Stimulated activated naive CD4-positive, alpha-beta T cell (primary cell): ENCODE measurements at places on chromosomes 6 and 20.

DNA sequence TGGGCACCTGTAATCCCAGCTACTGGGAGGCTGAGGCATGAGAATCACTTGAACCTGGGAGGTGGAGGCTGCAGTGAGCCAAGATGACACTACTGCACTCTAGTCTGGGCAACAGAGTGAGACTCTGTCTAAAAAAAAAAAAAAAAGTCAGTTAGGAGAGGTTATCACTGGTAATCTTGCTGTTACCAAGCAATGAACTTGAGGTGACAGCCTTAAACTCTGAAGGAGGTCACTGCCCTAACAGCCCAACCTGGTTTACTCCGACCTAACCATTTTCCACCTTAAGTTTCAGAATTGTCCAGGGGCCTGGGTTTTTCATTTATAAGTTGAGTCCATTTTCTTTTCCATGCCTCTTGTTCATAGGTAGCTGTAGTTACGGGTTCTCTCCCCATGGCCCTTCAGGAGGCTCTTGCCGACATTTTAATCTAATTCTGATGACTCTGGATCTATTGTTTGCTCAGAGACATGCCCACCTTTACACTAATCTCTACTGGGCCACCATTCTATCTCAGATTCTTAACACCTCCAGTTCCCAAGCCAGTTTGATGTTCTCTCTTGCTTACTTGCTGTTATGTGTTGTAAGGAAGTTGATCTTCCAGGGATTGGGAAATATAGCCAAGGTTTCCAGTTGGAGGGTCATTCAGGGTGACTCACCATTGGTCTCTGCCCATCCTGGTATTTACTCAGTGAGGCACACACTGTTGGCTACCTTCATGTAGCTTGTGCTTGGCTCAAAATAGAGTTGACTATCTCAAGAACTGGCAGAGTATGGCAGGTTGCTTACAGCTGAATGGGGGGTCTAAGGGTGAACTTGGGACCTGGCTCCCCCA is 29.1 kb downstream of the SHLD1 start:
- no peak for DNase-seq

DNA sequence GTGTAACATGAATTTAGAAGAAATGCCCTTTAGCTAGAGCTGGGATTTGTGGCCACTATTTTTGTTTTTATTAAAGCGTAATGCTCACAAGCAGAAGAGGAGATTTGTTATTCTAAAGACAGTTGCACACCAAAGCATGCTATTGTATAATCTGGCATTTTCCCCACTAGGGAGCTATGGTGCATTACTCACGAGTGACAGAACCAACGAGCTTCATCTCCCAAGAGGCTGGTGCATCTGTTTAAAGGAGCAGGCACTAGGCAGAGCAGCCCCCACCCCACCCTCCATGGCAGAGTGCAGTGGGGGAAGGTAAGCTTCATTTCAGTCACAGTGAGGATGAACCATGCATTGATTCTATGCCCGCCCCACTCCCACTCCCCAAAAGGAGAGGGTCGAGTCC is 287.3 kb upstream of the TSHZ2 start:
- no peak for DNase-seq

- DNase-seq: no peak
Observed at GRCh38 chr20:47150403-47151152, 205.9 kb downstream of the ZMYND8 start.

DNA sequence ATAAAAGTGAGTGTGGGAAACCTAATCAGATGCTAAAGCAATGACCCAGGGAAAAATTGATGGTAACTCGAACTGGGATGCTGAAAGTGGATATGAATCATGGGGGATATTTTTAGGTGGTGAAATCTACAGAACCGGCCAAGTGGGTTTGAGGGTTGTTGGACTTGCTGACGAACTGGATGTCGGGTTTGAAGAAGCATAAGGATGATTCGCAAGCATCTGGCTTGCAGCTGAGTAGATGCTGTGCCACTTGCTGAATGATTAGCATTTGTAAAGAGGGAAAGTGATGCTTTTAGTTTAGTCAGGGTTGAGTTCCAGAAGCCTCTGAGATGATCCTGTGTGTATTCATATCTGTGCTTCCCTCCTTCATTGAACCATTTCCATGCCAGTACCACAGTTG is 54.9 kb downstream of the UBR2 start:
- DNase-seq: no peak

GRCh38 chr6:167566711-167567141 is 241.8 kb downstream of the TTLL2 start:
- no peak for DNase-seq

GRCh38 chr20:50398821-50399554 is 111.2 kb upstream of the PTPN1 start:
- DNase-seq: no peak

DNA sequence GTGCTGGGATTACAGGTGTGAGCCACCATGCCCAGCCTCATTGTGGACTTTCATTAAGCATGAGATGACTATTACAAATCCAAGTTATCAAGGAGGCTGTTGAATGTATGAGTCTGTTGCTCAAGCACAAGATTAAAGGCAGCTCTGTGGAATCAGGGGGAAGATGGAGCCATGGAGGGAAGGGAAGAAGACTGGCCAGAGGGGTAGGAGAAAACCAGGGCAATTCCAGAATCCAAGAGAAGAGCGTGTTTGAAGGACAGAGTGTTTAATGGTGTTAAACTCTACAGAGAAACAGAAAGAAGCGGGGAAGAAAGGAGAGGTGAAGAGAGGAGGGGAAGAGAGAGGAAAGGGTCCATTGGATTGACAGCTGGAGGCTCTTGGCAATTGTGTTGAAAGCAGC is 49.8 kb upstream of the TTPAL start:
- DNase-seq: no peak

GRCh38 chr6:156809034-156809433 is 31.9 kb downstream of the ARID1B start:
- DNase-seq: no peak

DNA sequence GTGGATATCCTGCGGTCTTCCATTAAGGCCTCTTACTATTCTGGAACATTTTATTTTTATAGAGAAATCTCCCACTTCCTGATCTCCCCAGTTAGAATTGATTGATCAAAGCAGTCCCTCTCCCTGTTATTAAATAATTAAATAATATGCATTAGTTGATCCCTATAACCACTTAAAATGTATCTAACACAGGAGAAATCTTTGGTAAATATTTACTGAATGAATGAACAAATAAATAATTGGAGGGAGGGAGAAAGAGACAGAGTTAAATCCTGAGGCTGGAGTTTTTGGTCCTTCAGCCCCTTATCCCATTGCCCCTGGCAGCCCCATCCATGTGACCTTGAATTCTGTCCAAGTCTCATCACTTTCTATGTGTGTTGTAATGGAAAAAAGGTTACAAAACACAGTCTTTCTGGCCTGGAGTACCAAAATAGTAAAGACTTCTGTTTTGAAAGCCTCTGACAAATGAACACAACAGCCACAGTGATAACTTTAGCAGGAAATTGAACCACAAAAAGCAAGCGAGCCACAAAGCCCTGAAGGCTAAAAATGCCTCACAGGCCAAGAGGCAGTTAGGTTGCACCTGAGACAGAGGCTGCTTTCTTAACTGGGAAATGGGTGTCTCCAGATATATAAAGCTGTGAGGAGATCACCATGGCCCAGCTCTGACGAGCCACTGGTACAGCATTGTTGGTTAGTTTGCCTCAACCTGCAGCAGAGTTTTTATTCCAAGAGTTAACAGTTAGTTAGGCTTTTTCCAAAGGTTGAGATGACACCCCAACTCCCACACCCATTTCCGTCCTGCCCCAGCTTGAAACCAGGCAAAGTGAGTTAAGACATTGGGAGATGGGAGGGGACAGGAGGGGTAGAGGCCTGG is 11.3 kb downstream of the NT5E start:
- peak; percentile 17 for DNase-seq

DNA sequence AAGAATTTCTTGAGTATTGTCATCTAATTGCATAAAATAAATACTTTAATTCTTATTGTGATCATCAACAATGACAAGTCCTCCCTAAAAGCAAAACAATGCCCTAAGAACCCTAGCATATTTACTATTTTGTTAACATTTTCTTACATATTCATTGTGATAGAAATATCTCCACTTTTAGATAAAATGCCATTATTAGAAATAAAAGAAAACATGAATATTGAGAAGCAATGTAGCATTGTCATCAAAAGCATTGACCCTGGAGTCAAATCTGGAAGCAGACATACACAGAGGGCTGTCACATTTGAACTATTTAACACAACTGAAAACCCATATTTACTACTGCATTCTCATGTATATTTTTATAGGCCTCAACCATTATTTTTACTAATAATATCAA is 257.7 kb downstream of the SYNE1 start:
- no peak for DNase-seq

DNA sequence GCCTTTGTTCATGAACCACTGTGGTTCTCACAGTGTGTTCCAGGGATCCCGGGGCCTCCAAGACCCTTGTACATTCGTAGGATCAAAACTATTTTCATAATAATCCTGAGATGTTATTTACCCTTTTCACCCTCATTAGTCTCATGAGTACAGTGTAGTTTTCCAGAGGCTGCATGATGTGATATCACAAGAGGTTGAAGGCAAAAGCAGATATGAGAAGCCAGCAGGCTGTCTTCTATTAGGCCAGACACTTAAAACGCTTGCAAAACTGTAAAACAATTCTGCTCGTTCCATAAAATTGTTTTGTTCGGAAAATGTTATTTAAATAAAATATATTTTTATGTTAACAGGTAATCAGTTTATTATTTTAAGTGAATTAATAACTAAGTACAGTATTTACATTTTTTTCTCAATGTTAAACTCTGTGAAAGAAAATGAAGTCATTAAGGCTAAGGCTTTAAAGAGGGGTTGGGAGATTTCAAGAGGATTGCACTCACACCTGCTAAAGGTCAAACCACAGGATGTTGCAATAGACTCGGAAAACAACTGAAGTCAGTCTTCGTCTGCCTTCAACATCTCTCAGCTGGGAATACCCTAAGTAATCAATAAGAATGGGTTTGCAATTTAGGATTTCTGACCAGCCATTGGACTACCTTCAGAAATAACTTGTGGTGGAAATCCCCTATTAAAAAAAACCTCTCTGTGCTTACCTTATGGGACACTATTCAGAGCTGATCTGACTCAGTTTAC is 474.2 kb downstream of the KIF16B start:
- DNase-seq: no peak

DNA sequence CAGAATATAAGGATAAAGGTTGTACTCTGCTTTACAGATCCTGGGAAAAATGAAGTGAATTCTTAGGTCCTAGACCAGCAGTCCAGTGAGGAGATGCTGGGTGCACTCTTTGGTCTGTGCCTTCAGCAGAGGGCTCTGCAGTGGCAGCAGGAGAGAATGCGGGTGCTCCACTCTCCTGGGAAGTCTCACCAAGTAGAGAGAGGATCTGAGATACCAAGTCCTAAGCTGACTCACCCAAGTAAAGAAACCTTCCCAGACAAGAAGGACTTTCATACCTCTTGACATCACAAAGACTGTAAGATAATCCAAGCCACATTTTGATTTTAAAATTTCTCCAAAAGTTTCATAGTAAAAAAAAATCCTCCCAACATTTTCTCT is 116.9 kb upstream of the EMILIN3 start:
- DNase-seq: no peak

GRCh38 chr6:166836785-166837718 is 119.3 kb downstream of the RNASET2 start:
- no peak for DNase-seq

GRCh38 chr6:126143761-126144251 is 157.5 kb downstream of the TRMT11 start:
- no peak for DNase-seq

GRCh38 chr20:57808264-57809070 is 98.7 kb upstream of the PMEPA1 start:
- DNase-seq: no peak

GRCh38 chr20:46928580-46929132 is 34.0 kb downstream of the EYA2 start:
- DNase-seq: no peak

DNA sequence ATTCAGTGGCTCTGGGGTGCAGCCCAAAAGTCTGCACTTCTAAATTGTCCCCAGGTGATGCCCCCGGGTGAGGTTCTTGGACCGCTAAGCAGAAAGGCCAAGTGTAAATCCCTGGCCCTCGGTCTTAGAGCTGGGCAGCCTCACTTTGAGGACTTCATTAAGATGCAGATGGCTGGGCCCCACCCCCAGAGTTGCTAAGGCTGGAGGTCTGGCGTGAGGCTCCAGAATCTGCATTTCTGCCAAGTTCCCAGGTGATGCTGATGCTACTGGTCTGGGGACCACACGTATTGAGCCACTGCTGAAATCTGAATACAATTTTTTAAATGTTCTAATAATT is 735 bp upstream of the SLC23A2 start:
- no peak for DNase-seq

- no peak for DNase-seq
Observed at GRCh38 chr6:119800526-119800925, 451.0 kb upstream of the MAN1A1 start.

GRCh38 chr6:158037771-158038170 is 56.1 kb downstream of the SYNJ2 start:
- no peak for DNase-seq

GRCh38 chr6:10138917-10139316 is 276.0 kb downstream of the TFAP2A start:
- no peak for DNase-seq

DNA sequence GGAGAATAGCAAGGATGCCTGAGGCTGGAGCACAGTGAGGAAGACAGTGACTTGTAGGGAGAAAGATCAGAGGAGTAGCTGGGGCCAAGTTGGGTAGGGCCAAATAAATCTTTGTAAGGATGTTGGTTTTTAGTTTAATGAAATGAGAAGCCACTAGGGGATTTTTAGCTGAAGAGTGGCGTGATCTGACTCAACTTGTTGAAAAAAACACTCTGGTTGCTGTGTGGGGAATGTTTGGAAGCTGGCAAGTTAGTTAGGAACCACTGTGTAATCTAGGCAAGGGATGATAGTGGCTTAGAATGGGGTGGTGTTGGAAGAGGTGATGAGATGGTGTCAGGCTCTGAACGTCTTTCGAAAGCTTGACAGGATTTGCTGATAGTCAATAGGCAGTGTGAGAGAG is 176.1 kb upstream of the HDDC2 start:
- no peak for DNase-seq

DNA sequence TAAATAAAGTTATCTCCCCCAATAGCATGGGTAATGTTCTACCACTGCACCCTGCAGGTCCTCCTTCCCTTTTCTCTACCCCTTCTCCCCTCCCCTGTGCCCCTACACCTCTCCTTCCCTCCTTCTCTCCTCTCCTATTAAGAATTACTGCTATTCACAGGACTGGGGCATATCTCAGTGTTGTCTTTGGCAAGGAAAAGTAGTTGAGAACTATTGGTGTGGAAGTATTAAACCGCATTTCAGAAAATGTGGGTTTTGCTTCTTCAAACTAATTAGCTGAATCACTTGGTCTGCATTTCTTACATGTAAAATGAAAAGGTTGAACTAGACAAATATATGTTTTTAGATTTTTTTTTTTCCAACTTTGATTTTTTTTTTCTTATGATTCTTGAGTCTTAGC is 296.3 kb downstream of the CDKAL1 start:
- no peak for DNase-seq

- DNase-seq: no peak
Observed at GRCh38 chr20:42779216-42779615, 410.5 kb downstream of the PTPRT start.

- no peak for DNase-seq
Observed at GRCh38 chr20:19000078-19000477, 186.5 kb downstream of the SCP2D1 start.
